Astrocyte of the hippocampus (primary cell): ENCODE measurements at places on chromosomes 7 and 10.

- DNase-seq, result no peak
Measured at GRCh38 chr10:124886610-124887009, 55.3 kb upstream of the ZRANB1 start.

GRCh38 chr10:23379686-23380085 is 35.1 kb upstream of the C10orf67 start:
- no peak for DNase-seq

GRCh38 chr10:69005704-69006485 is 17.3 kb downstream of the KIFBP start:
- no peak for DNase-seq

- DNase-seq, result peak; percentile 29
Measured at GRCh38 chr10:44723619-44724325, 187.4 kb upstream of the TMEM72 start.

DNA sequence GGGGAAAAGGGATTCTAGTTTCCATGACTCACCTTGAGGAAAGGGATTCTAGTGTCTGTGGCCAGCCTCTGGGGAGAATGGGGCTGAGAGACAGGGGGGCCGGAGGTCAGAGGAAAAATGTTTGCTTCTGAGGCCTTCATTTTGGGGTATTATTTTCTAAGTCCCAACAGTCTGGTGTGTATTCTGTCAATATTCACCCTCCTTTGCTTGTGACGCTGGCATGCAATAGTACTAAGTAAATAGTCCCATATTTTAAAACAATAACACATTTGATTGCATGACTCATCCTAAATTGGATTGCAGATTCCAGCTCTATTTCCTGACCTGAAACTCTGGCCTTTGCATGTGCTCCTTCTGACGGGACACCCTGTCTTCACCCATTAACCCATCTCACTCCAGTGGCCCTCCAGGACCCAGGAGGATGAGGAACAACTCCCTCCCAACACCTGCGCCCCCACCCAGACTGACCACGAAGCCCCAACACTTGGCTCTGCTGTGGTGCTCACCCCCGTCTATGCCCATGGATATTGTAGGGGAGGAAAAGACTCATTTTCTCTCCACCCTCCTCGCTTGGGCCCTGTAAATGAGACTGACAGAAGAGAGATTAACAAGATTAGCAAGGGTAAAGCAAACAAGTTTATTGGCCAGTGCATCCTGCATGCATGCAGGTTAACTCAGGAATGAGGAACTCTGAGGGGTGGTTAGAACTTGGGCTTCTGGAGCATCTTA is 495.6 kb upstream of the KLF6 start:
- peak; percentile 17 for DNase-seq

DNA sequence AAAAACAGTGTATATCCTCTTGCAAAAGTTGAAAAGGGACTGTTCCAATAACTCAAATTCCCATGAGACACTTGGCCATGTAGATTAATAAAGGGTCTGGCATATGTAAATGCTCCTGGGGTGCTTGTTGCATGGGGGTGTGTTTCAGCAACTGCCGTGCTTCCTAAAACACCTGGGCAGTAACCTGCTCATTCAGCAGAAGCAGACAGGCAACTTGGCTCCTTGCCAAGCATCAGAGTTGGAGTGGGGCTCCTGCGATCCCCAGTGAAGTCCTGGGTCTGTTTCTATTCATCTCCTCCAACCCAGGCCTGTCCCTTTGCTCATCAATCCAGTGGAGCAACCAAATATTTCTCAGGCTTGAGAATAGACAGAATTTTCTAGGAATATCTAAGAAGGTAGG is 42.2 kb upstream of the ADAM12 start:
- no peak for DNase-seq
